ENCODE measurements at places on chromosomes 1 and 21.

GRCh38 chr1:89286549-89287180 is 14.0 kb upstream of the GBP5 start:
- DNase-seq = no peak

- DNase-seq = no peak
These were observed 30.5 kb upstream of the PADI2 start for GRCh38 chr1:17149771-17150170.

DNA sequence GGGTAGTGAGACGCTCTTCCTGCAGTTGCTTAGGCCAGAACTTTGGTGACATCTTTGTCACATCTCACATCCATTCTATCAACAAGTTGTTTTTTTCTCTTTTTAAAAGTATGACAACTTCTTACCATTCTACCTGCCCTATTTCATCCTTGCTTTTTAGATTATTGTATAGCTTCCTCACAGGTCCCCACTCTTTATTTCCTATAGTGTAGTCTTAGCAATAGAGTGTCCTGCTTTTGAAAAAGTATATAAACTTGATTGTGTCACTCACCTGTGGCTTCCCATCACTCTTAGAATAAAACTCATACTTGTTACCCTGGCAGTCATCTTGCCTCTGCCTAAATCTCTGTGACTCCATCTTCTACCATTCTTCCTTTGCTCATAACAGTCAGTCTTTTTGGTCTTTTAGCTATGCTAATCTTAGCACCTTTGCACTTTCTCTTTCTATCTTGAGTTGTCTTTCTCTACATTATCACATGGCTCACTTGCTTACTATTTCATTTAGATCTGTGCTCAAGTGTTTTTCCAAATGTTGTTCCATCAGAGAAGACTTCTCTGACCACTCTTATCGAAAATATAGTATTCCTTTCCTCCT is 9.5 kb downstream of the CDC73 start:
- DNase-seq = no peak

DNA sequence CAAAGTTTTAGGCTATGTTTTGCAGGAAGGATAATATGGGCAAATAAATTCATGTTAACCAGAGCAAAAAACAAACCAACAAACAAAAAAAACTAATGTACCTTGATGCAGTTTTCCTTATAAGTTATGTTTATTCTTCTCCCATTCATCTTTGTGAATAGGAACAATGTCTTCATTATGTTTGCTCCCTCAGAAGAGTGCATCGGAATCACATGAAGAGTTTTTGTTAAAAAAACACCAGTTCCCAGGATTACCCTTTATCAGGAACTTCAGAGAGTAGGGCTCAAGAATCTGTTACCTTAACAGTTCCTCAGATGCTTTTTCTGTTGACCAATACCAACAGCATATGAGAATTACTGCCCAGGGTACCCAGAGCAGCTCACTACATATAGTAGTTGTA is 14.6 kb upstream of the PRRC2C start:
- DNase-seq = no peak

- no peak for DNase-seq
These were observed 236.9 kb downstream of the USP25 start for GRCh38 chr21:15966651-15967050.

DNA sequence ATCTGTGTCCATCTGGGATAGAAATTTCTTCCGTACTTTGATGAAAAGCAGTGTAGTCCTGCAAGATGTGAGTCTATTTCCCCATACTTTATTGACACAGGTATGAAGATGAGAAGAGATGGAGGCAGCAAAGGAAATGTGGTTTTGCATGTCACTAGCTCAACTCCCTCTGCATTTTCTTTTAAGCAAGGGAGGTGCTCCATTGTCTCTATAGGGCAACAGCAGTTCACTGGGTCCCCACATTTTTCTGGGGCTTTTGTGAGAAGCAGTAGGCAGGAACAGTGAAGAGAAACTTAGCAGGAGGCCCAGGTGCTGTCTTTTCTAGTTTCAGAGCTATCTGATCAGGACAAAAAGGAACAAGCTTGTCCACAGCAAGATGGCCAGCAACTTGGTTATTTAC is 37.1 kb downstream of the C21orf91 start:
- no peak for DNase-seq

DNA sequence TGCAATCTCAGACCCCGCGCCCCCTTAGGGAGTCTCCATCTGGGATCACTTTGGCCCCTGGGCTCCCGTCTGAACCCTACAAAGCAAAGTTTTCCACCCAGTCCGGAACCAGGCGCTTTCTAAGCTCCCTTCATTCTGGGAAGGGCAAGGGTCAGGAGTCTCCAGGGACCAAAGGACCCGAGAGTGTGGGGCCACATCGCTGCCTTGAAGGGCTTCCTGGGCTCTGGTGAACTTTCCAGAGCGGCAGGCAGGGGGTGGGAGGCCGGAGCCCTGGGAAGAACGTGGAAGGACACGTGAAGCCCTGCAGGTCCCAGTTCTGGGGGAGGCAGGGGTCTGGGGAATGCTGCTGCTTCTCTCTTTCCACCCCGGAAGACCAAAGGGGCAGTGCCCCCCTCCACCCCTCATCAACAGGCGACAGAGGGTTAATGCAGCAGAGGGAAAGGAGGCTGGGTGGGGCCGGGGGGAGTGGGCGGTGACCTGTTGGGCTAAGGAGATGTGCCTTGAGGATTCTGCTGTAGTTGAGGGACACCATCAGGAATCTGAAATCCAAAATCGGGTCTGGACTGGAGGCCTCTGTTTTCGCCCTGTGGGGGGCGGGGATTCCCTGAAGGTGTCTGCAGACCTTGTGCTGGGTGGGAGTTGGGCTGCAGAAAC is 734 bp downstream of the CDK18 start:
- DNase-seq = no peak

- no peak for DNase-seq
These were observed 212.6 kb upstream of the FAM78B start for GRCh38 chr1:166379447-166379846.

DNA sequence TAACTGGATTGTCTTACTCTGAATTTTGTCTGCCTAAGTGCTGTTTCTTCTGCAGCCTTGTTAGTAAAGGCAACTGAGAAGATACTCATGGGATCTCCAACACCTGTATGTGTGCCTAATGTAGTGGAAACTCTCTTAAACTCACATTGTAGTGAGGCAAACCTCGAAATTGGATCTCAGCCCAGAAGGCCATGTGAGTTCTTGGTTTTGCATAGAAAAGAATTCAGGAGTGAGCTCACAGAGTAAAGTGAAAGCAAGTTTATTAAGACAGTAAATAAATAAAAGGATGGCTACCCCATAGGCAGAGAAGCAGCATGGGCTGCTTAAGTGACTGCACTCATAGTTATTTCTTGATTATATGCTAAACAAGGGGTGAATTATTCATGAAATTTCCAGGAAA is 1344.7 kb downstream of the NCAM2 start:
- DNase-seq = no peak

DNA sequence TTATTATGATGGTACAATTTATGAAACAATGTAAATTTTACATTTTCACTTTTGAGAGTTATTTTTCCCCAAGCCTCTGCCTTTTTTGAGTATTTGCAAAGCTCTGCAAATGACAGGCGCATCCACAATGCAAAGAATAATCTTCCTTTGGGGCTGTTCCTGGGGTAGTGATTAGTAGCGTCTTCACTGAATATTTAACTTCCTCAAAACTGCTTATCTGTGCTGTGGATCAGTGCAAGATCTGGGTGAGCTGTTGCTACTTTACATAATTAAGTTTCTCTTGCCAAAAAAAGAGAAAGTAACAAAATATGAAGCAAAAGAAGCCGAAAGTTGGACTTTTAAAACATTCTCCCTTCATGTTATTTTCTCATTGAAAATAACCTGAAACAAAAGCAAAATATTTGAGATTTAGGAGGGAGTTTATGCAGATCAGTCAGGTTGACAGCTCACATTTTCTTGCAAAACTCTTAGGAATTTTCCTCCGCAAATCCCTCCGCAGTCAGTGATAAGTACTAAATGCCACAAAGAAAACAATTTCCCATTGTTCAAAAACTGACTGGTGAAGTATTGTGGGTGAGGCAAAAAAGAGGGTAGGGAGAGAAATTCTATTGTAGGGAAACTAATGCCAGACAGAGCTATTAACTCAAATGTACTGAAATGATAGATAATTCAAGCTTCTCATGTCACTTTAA is 276.4 kb upstream of the B3GALT2 start:
- peak; percentile 5 for DNase-seq

GRCh38 chr1:156247460-156248322 is at the start of gene PAQR6:
Gene PAQR6, minus strand, starts transcription at chr1:156248056. Its CDS starts 1,325 bp downstream, at chr1:156246731.
- DNase-seq = no peak

DNA sequence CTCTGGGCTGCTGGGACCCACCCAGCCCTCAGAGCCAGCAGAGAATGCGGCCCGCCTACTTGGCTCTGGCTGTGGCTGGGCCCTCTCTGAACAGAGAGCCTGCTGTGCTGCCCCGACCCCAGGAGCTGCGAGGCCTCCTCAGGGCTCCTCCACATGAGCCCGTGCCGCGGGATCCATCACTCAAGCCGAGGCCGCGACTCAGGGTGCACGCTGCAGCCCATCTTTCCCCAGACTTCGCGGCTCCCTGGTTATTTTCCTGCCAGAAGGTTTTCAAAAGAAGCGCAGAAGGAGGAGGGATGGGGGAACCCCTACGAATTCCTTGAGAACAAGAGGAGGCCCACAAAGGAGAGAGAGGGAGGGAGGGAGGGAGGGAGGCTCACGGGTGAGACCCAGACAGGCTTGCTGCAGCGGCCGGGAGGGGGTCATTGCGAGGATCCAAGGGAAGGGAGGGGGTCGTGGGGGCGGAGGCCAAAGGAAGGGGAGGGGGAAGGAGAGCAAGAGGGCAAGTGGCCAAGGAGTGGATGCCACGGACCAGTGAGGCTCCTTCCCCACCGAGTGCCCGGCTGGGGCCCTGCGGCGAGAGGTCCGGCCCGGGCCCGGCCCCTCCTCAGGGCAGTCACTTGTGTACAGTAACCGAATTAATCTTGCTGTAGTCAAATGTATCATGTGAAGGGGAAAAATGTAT is 146.8 kb downstream of the CASZ1 start:
- DNase-seq = no peak

DNA sequence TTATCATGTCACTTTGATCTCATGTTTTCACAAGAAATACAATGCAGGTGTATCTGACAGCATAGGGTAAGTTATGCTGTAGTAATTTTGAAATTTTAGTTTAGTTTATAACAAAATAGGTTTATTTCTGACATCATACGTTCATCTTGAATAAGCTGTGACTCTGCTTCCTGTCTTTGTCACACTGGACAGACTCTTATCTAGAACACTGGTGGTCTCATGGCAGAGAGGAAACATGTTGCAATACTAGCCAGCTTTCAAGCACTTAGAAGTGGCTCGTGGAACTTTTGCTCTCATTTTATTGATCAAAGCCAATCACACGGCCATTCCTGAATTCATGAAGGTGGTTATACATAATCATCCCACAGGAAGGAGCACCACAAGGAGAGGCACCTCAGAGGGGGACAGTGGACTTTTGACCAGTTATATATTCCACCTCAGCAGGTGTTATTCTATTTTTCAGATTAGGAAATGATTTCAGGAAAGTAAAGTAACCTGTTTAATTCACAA is 46.5 kb downstream of the CYP2J2 start:
- no peak for DNase-seq

DNA sequence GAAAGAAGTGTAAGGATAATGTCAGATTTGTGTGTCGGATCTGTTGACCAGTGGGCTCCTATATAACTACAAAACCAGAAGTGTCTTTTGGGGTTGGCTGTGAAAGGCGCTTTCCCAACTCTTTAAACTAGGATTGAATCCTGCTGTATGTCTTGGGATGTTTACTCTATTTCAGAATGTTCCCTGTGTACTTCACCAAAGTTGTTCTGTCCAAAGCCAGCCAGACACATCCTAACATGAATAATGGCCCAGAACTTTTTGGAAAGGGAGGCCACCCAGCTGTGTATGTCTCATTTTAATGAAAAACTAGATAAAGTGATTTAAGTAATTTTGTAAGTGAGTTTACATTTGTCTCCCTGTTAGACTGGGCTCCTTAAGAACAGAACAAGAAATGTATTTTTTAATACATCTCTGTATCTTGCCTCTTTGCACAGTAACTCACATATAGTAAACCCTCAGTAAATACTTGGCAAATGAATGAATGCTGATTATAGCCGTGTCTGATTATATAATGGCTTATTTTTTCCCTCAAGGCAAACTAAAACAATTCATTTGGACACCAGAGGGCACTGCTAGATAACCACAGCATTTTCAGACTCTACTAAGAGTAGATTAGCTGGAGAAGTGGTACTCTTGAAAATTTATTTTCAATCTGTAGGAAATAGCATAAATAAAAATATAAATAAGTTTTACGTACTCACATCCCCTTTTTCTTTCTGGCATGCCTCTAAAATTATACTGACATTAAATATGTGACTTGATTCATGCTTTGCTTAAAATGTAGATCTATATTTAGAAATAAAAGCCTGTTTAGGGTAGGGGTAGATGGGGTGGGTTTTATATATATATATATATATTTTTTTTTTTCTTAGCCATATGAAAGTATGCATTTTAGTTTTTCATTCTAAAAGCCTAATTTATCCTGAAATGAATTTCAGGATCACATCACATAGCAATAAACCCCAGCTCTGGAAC is 23.8 kb downstream of the TSEN15 start:
- DNase-seq = peak; percentile 25

GRCh38 chr1:31752952-31753475 is 11.1 kb downstream of the ADGRB2 start:
- no peak for DNase-seq
